Activated naive CD4-positive, alpha-beta T cell treated with anti-CD3 and anti-CD28 coated beads, Interleukin-2, amount 10 ng/mL, durations not matched to agents 7 days and 5 days (primary cell): ENCODE measurements at places on chromosomes 2 and 18.

- no peak for DNase-seq
These were observed 301.8 kb downstream of the C1D start for GRCh38 chr2:67760995-67761394.

- no peak for DNase-seq
These were observed 991.5 kb upstream of the FANCL start for GRCh38 chr2:59232394-59233165.

DNA sequence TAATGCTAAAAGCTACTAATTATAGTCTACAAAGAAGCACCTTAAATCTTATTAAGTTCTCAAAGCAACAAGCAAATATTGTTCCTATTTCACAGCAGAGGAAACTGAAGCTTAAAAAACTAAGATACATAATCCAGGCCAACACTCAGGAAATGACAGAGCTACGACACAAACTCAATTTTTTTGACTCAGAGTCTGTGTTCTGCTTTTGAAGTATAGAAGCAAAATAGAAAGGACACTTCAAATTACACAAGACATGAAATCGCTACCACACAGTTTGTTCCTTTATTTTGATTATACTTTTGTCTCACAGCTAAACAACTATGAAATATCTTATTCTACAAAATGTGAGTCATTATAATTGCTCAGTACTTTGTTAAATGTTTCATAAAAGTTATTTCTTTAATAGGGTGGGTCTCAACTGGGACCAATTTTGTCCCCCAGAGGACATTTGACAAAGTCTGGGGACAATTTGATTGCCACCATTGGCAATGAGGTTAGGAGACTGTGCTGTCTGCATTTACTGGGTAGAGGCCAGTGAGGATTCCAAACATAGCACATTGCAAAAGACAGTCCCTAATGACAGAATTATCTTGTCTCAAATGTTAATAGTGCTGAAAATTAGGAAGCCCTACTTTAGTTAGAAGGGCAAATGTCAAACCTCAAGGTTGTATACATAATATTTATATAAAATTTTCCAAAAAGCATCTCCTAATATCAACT is 101.5 kb upstream of the GRB14 start:
- DNase-seq, result no peak

- no peak for DNase-seq
These were observed 584.8 kb downstream of the TSN start for GRCh38 chr2:122340246-122340645.

GRCh38 chr2:54259413-54260240 is 3.6 kb upstream of the TSPYL6 start:
- DNase-seq, result no peak

GRCh38 chr18:22558945-22559385 is 141.2 kb upstream of the CTAGE1 start:
- no peak for DNase-seq

DNA sequence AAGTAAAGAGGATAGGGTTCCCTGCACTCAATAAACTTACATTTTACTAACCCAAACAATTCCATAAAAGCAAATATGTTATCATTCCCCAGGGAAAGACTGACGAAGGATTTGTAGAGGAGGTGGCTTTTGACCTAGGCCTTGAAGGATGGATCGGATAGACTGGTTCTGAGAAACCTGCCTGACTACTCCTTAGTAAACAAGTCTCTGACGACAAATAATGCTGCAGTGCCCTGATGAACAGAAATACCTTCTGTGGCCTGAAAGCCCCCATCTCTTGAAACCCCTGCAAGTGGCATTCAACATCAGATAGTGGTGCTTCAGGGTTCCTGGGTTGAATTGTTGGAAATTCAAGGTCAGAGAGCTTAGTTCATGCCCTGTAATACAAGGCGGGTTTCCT is 19.2 kb downstream of the PRKCE start:
- DNase-seq, result no peak

GRCh38 chr2:86337244-86337835 is at the start of gene REEP1:
REEP1 (minus strand) TSS chr2:86337626; CDS start chr2:86337510, 116 bp downstream.
- peak; percentile 46 for DNase-seq

GRCh38 chr18:70720607-70721006 is 431.8 kb downstream of the SOCS6 start:
- no peak for DNase-seq

GRCh38 chr2:121303531-121304263 is 18.7 kb upstream of the TFCP2L1 start:
- no peak for DNase-seq

- no peak for DNase-seq
These were observed 164.5 kb downstream of the PTH2R start for GRCh38 chr2:208570851-208571763.

DNA sequence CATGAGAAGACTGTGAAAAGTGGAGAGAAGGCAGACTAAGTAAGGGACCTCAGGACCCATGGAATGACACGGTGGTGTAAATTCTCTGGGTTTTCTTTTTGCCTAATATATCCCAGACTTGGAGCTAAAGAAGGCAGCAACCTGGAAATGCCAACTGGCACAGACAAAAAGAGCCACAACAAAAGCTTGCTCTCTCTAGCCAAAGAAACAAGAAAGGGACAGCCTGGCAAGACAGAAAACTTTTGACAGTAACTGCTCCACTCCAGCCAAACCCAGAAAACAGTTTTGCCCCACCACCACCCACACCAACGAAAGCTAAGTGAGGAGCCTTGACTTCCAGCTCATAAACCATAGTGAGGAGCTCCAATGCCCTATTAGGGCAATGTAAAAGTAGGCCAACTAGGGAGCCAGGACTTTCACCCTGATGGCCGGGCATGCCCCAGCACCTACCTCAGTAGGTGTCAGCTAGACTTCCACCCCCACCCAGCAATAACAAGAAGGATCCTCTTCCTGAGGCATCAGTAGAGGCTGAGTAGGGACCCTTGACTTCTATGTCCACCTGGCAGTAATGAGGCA is 35.5 kb downstream of the PELI1 start:
- DNase-seq, result no peak
